ENCODE measurements at places on chromosomes 5 and 9.

DNA sequence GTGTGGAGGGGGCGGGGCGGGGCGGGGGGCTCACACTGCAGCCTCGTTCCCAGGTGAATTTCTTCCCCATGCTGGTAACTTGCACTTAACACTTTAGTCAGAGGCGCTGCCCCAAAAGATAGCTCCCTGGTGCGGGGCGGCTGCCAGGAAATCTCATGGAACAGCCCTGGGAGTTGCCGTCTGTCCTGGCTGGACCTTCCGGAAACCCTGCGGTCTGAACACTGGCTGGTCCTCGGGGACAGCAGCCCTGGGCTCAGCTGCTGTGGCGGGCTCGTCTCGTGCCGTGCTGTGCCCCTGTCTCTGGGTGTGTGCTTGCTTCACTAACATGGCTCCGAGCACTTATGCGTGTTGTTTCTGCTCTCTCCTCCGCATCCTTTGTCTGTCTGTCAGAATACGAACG, 25.8 kb downstream of the PTGES2 start:
- no peak for DNase-seq

DNA sequence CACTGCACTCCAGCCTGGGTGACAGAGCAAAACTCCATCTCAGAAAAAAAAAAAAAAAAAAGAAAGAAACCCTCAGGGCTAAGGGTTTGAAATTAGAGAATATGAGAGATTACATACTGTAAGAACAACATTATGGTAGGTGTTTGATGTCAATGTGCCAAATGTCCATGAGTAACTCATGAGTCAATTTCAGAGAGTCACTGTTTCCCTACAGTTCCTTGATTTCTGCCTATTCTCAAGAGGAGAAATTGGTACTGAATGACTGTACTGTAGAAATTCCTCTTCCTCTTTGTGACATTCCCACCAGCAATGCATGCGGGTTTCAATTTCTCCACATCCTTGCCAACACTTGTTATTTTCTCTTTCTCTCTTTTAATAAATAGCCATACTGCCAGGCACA, 35.2 kb downstream of the MARVELD2 start:
- DNase-seq = no peak

DNA sequence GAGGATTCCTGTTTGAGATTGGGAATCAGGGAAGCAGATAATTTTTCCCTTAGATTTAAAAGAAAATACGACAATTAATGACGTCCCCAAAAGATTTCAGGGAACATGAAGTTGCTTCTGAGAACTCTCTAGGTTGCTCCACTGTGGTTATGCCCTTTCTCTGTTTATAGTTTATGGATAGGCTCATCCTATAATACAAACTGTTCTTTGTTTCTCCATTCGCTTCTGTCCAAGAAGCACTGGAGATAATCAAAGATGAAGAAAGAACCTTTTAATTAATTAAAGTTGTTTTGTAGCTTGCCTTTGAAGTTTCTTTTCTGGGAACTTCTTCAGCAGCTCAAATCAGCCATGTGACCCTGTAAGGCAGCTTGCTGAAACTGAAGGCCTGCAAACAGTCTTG, 87.5 kb downstream of the CHSY3 start:
- no peak for DNase-seq

DNA sequence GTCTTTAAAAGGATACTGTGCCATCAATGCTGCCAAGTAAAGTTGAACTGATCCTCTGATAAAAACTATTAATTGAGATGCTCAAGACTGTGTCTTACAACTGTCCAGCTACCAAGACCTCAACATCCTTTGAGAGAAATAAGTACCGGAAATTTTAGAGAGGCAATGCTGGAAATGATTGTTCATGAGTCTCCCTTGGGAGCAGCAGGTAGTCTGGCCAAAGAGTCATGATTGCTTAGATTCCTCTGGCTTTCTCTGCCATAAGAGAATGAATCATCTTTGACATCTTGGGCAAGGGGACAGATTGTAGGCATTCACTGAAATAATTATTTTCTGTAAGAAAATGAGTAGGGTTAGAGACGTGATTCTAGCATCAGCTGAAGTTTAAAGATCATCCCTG, 466.6 kb upstream of the DAB2 start:
- no peak for DNase-seq

- no peak for DNase-seq
Measured at GRCh38 chr5:116577064-116577788, 2.6 kb upstream of the SEMA6A start.

GRCh38 chr9:70411930-70412831, 2.3 kb downstream of the KLF9 start:
- DNase-seq = no peak
